Epithelial cell of prostate (primary cell): ENCODE measurements at places on chromosomes 2 and 18.
A peak's percentile ranks its signal among the peaks of the same experiment; 100 is the strongest.

- no peak for DNase-seq
Measured at GRCh38 chr2:7835693-7836680, 845.9 kb upstream of the ID2 start.

GRCh38 chr2:86500325-86501083, 59.3 kb downstream of the KDM3A start:
- no peak for DNase-seq

GRCh38 chr18:34976123-34976522, 65.1 kb upstream of the MAPRE2 start:
- DNase-seq, result no peak

DNA sequence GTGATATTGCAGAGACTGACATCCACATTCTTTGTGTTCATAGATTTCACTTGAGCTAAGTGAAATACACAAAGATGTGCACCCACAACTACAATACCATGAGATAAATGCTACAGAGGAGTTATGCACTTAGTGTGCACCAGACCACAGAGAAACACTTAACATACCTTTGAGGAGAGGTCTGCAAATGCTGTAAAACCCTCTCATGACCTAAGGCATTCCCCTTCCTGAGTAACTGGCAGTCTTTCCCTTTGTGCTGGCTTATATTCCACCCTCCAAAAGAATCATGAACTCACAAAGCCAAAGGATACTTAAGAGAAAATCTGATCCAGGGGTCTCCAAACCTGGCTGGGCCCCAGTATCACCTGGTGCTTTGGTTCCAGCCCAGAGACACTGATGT, 16.2 kb downstream of the NXPH2 start:
- DNase-seq, result no peak

GRCh38 chr2:12702168-12703121, 14.3 kb upstream of the TRIB2 start:
- DNase-seq, result peak; percentile 87

- DNase-seq, result no peak
Measured at GRCh38 chr2:178858896-178859625, 51.8 kb upstream of the TTN start.

DNA sequence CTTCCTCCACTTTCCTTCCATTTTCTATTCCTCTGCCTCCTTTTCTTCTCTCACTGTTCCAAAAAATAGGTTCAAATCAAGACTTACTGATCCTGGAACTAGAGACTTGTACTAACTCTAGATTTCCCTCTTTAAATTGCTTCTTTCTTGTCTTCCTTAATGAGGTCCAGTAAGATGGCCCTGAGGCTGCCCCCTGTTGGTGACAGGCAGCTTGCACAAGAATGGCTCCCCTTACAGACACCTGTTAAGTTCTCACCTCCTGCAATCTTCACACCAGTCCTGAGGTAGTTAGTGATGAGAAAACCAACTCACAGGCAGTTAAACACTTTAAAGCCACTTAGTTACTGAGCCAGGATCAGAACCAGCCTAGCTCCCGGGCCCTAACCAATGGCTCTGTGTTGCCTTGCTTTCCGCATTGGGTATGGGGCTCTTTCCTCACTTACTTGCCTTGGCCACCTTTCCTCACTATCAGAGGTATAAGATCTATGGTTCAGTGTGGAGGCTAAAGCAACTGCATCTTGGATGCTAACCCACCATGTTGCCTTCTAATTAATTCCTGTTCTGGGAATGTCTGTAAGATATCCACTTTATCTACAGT, 130.6 kb downstream of the AKAIN1 start:
- DNase-seq, result no peak

- no peak for DNase-seq
Measured at GRCh38 chr2:75571730-75572430, 11.1 kb upstream of the EVA1A start.

DNA sequence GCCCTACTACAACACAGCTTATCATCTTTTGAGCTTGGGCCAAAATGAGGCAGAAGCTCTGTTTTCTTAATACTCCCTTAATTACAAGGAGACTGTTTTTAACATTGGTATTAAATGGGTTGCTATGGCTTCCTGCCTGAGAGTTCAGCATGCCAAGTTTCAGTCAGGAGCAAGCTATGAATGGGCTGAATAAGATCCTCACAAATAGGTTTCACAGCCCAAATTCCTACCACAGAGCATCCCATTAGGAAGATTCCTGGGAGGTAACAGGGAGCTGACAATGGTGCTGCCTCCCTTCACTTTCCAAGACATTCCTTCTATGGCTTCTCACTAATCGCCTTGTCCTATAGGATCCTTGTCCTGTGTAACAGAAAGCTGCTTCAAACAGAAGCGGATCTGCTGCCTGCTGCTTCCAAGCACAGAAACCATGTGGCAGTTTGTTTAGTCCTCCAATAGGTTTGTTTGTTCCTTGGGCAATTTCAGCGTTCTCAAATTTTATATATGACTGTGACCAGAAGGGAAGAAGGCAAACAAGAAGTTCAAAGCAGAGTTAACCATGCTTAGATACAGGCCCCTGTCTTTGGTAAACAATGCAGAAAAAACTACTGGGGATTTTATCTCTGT, 70.9 kb downstream of the NCKAP5 start:
- DNase-seq, result no peak

- DNase-seq, result no peak
Measured at GRCh38 chr2:219914577-219914976, 287.1 kb downstream of the SLC4A3 start.

DNA sequence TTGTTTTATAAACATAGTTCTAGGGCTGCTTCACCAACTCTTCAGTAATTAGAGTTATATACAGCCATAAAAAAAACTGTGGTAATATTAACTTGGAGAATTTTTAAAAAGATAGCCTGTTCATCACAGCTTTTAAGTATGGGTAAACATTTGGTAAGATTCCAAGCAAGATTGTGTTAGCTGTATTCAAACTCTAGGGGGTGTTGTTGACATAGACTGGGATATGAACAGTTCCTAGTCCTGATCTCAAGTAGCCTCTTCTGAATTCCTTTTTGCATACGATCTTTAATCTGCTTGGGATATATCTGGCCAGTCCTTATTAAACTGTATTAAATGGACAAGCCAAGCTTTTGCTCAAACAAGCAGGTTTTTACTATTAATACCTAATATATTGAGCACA, 13.4 kb downstream of the NOP58 start:
- DNase-seq, result no peak

DNA sequence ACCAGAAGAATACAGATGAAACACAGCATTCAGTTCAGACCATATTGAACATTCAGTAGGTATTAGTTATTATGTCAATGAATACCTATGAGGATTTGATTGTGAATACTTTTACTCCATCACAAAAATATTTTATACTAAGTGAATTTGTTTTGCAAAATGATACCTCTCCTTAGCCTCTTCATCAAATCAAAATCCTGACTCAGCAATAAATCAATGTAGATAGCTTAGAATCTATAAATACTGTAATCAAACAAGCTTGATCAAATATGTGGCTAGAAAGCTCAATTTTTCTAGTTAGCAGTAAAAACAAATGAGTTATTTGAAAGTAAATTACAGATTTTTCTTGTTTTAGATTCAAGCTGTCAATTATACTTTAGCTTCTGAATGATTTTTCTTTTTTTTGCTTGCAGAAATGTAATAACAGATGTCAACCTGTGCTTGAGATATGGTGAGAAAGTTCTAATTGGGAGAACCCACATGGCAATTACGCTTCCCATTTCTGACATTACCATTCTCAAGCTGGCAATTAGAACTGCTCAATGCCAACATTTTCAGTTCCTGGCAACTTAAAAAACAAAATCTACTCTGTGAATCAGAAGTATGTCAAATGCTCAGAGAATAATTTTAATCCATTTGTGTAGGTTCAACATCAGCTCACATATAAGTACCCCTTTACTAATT, 109.6 kb downstream of the PRELID3A start:
- DNase-seq, result no peak

DNA sequence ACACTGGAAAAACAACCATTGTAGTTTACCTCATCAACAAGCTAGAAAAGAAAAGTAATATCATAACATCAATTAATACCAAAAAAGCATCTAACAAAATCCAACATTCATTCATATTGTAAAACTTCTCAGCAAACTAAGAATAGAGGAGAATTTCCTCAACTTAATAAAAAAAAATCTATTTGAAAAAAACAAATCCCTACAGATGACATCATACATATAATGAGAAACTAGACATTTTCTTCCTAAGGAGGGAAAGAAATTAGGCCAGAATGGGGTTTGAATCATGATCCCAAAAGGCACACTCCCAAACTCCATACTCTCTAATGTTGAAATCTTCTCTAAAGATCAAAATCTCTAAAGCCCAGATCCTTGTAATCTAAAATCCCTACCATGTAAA, 460.0 kb downstream of the IRS1 start:
- no peak for DNase-seq

DNA sequence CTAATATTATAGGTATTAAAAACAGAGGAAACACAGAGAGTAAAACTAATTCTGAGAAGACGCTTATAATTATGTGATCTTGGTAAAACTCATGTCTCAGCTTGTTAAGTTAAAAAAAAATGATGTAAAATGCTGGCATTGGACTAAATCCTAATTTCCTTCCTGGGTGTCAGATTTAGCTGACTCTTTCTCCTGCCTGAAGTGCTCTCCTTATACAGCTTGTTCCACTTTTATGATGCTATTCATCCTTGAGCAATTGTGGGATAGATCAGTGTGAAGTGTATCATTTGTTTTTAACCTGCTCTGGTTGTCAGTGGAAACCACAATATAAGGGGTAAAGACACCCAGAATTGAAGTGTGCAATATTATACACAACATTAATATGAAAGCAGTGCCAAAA, 84.9 kb downstream of the EFEMP1 start:
- DNase-seq, result no peak

DNA sequence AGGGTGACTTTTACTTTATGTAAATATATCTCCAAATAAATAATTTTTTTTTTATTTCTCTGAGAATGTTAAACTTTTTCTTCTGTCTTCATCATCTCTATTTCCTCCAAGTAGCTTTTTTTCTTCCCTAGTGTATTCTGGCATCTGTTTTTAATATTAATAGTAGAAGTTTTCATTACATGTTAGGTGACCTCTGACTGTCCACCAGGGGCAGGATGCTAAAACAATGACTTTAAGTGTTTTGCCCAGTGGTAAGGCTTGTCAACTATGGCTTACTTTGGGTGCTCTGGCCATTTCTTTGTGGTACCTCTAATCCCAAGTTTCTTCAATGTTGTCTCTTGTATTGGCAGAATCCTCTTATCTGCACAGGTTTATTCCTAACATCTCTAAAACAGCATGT, 127.1 kb downstream of the SRBD1 start:
- DNase-seq, result no peak

DNA sequence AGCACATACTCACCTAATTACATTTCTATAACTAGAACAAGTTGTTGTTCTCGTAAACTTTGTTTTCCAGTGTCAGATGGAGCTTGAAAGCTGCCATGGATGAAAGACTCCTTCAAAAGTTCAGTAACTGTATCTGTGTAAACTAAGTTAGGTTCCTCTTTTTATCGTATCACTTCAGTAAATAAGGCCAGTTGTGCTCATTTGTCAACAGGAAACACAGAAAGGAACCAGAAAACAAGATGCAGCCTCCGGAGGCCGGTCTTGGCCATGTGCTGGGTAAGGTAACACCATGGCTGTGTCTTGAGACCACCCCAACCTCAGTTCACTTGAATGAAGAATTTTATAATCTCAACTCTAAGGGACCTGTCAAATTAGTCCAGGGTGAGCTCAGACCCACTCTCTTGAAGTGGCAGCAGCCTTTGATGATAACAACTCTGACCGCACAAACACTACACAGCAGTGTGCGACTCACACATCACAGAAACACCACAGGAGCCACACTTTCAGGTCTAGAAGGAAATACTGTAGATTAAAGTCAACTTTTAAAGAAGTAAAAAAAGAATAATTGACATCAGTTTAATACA, 213.8 kb downstream of the AFF3 start:
- DNase-seq, result no peak

GRCh38 chr18:21391074-21391673, 149.1 kb downstream of the GREB1L start:
- peak; percentile 98 for DNase-seq

DNA sequence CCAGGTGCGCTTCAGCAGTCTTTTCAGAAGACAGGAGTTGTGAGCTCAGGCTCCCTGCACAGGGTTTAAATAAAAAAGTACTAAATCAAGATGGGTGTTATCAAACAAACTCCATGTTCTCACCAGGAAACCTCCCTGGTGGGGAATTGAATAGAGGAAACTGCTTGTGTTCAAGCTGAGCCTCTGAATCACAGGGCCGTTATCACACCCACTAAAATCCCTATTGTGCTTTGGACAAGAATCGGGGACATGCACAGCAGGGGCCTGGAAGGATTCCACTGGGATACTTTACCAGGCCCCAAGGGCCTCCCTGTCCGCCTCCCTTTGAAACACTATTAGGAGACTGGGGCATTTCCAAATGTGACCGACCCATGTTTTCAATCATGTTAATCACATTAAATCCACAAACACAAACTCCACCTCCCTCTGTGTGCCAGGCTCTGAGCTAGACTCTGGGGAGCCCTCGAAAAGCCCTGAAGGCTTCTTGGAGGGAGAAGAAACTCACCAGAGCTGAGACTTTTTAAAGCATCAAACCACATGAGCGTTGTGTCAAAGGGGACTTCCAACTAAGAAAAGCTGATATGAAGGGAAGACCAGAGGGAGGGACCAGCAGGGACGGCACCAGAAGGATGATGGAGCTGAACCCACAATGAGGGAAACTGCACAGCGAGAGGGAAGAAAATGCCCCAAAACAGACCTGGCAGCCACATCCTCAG, 458.7 kb upstream of the ID2 start:
- no peak for DNase-seq

DNA sequence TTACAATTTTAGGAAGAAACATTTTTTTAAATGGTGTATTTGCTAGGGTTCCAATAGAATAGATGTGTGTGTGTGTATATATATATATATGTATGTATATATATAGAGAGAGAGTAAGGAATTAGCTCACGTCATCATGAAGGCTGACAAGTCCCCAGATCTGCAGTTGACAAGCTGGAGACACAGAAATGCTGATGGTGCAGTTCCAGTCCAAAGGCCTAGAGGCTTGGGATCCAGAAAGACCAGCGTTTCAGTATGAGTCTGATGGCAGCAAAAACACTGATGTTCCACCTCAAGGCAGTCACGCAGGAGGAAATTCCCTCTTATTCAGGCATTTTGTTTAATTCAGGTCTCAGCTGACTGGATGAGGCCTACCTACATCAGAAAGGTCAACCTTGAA, 386.8 kb downstream of the PTH2R start:
- DNase-seq, result no peak

DNA sequence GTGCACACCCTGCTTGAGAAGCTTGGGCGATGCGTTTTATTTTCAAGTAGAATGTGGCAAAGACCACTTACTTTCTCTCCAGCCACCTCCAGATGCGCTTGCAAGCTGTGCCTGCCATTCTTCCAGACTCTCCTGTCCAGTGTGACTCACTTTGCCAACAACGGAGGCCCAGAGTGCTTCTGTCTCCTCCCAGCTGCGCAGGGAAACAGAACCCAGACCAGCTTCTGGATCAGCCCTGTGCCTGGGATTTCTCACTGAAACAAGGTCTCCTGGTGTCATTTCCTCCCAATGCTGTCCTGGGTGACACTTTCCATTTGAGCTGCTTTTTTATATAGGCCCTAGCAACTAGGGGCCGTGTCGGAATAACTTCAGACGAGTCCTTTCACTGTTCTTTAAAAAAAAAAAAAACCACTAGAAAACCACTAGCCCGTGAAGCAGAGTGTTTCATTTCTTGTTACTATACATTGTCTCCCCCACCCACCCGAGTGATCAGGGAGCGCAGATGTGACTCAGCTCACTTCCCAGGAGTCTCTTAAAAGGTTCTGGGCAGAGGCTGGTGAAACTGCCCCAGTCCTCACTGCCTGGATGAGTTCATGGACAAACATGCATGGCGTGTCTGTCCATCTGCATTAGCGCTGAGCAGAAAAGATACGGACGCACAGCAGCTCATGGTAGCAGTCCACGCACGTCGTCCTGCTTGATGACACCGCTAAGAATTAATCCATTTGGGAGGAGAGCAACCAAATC, 25.3 kb upstream of the RPL31 start:
- DNase-seq, result no peak
